MV-4-11 (cell line): ENCODE measurements at places on chromosomes 5 and 9.

GRCh38 chr5:39415201-39415600 lies 9.6 kb downstream of the DAB2 start:
- DNase-seq = no peak

GRCh38 chr9:116061546-116062205 lies 91.9 kb upstream of the PAPPA start:
- DNase-seq = no peak

GRCh38 chr9:4045556-4045955 lies 254.3 kb downstream of the GLIS3 start:
- no peak for DNase-seq

DNA sequence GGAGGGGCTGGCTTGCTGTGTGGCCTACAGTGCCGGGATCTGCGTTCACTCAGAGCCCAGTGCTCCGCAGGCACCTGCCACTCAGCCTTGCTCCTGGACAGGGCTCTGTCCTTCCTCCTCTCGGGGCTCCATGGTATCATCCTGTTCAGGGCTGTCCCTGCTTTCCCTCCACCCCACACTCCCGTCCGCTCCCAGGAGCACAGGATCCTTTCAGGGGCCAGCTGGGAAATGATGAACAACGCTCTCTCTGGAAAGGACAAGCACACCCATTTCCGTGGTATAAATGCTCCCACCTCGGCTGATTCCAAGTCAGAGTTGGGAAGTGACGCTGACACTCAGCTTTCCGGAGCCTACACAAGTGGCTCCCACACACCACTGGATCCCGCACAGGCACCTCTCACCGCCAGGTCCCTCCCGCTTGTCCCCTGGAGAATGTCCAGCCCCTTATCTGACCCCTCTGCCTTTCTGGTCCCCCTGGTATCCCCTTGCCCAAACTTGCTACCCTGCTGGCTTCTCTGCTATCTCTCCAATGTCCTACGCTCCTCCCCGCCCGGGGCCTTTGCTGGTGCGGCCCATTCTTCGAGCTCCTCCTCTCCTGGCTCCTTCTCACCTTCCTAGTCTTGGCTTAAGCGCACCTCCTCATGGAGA lies 21.3 kb downstream of the HMCN2 start:
- DNase-seq = no peak

DNA sequence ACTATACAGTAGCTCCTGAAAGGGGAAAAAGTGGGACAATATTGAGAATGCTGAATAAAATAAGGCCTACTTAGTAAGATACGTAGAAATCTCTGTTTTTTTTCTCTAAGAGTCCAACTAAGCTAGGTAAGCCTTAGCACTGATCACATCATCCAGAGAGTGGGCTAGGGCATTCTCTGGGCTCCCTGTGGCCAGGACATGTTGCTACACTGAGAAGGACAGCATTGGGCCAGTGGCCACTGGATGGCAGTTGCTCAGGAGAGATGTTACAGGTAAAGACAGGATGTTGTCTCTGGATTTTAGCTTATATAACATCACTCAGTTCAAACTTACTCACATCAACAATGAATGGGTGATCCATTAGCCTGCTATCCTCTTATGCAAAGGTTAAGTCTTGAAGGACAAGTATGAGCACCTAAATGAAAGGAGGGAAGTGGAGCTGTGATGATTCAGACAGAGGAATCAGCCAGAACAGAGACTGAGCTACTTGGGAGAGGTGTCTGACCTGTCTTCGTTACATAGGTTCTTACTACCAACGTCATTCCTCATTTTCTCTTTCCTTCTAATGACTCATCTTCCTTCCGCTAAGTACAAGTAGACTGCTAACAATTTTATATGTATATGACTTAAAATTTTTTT lies 226.6 kb upstream of the ADCY2 start:
- DNase-seq = no peak

- DNase-seq = no peak
Observed at GRCh38 chr9:111300140-111300735, 29.8 kb downstream of the OR2K2 start.

DNA sequence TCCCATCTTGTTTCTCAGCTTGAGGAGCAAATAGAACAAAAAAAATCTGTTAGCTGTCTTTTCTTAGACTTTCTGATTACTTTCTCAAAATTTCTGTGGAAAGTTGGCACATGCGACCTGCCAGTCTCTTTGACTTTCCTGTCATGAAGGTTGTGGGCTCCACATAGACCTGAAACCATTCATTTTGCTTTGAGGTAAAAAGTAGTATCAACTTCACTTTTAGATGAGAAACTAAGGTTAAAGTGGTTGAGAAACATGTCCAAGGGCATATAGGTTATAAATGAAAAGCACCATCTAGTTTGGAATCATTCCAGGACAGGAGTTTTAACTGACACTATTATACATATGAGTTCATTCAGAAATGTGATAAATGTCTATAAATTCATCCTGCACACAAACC lies 42.7 kb downstream of the ST8SIA4 start:
- DNase-seq = no peak

- peak; percentile 79 for DNase-seq
Observed at GRCh38 chr9:2024888-2025782, 10.0 kb downstream of the SMARCA2 start.

- no peak for DNase-seq
Observed at GRCh38 chr9:99828054-99828416, 6.3 kb downstream of the NR4A3 start.

DNA sequence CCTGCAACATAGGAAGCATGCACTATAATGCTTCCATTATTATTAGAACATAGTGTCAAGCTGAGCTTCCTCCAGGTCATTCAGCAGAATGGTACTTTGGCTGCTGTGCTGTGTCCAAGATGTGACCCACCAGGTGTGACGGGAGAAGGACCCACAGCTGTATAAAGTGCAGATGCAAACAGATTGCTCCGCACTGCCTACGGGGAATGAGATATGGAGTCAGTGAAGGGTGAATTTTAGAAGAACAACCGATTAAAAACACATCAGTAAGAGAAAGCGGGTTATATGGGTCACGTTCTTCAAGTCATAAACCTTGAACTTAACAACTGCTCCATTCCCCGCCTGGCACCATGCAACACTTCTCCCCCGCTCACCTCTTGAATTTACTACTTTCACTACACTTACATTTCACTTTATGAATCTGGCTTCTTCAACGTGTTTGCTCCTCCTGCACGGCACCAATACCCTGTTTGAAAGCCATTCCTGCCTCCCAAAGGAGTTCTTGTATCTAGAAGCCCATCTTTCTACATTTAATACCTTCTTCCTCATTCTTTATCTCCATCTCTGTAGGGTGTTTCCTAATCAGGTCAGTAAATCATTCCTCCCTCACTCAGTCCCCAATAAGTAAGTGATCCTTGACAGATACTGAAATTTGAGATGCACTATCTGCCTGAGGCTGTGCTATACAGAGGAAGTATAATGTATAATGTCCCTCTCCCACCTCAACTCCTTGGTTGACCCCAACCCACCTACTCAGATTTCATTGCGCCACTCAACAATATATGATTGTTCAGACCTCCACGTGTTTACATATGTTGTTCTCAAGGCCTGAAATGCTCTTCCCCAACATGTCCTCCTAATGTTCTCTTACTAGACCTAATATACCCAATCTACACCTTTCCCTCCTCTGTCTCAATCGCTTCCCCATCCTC lies 25.9 kb downstream of the BRINP1 start:
- DNase-seq = no peak

DNA sequence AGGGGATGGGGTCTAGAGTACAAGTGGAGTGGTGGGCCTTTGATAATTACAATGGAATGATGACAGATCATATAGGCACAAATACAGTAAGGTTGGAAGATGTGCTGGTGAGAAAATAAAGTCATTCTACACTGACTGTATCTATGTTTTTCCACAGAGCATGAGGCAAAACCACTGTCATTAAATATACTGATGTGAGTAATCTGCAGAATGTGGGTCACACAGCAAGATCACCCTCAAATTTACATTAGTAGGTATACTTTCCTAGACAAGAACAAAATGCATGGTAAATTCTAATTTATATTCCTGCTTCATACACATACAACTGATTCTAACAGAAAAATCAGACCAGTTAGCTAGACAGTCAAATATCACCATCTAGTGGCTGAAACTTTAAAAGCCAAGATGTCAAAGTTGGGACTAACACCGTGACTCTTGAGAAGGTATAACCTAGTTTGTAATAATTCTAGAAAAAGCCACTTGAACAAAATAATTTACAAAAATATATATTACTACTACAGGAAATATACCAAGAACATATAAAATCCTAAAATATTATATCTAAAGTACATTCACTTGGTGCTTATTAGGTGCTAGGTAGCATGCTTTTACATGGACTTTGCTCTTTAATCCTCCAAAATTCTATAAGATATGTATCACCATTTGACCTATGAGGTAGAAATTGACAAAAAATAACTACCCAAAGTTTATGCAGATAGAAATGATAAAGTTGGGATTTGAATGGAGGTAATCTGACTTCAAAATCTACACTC lies 19.5 kb downstream of the TTC33 start:
- DNase-seq = peak; percentile 64

DNA sequence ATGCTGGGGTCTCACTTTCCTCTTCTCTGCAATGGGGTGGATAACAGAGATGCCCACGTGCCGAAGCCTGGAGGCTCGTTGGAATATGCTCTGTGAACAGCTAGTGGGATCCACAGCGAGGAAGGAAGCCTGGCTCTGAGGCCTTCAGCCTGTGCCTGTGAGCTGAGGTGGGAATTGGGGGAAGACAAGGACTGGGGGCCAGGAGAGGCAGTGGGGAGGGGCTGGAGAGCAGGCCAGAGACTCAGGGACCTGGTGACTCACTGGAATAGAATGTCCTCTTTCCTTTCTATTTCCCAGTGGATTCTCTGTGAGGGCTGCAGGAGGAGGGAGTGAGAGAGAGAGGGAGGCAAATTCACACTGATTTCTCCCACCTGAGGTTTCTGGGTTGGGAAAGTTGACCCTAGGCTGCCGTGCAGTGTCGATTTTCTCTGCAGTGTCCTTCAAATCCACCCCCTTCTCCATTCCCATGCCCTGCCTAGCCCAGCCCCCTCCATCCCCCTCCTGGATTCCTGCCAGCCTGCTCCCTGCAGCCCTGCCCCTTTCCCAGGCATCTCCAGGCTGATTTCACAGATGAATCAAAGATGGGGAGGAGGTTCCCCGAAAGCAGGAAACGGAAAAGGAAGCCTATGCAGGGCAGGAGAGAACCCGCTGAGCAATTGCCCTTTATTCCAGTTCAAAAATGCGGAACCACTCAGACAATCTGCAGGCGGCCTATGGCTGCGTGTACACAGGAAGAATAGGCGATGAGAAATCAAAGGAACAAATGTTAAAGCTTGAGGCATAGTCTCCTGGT lies 1.4 kb upstream of the SPAAR start:
- DNase-seq = peak; percentile 65

- no peak for DNase-seq
Observed at GRCh38 chr5:147037515-147038205, 159.1 kb upstream of the PPP2R2B start.

- no peak for DNase-seq
Observed at GRCh38 chr5:9712506-9712905, 82.4 kb upstream of the TAS2R1 start.

- DNase-seq = no peak
Observed at GRCh38 chr5:111511831-111512374, 432 bp downstream of the STARD4 start.

GRCh38 chr5:17406423-17406838 lies 91.6 kb upstream of the TAF11L2 start:
- no peak for DNase-seq

- peak; percentile 44 for DNase-seq
Observed at GRCh38 chr9:69174616-69175463, 763 bp downstream of the TJP2 start.

GRCh38 chr5:29263915-29264351 lies 1929.6 kb upstream of the CDH6 start:
- no peak for DNase-seq

- DNase-seq = no peak
Observed at GRCh38 chr9:86329649-86330048, 24.6 kb downstream of the TUT7 start.

- no peak for DNase-seq
Observed at GRCh38 chr5:107500347-107500746, 170.4 kb downstream of the EFNA5 start.

DNA sequence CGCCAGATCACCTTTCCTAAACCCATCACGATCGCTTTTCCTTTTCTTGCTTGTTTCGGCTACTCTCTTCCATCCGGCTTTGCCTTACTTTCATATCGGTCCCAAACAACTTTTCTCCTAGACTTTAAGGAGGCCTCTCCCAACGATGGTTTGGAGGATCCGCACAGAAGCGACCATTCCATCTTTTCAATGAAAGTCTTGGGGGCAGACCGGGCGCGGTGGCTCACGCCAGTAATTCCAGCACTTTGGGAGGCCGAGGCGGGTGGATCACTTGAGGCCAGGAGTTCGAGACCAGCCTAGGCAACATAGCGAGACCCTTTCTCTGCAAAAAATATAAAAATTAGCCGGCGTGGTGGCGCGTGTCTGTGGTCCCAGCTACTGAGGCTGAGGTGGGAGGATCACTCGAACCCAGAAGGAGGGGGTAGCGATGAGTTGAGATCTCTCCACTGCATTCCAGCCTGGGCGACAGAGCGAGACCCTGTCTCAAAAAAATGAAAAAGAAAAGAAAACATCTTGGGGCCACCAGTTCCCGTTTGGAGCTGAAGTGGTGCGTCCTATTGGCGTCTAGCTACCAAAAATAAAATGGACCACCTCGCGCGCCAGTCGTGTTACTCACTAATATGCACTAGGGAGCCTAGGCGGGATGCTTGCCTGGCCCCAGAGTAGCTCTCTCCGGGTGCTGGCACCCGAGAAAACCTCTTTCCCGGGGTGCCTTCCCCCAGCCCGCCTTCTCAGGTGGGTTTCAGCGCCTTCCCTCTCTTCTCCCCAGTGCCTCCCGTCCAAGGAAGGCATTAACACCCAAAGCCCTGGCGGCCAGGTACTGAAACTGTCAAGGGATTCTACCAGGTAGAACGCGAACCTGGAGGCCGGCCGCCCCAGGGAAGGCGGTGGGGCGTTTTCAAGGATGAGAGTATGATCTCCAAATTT lies 800 bp upstream of the AP3B1 start:
- DNase-seq = no peak

DNA sequence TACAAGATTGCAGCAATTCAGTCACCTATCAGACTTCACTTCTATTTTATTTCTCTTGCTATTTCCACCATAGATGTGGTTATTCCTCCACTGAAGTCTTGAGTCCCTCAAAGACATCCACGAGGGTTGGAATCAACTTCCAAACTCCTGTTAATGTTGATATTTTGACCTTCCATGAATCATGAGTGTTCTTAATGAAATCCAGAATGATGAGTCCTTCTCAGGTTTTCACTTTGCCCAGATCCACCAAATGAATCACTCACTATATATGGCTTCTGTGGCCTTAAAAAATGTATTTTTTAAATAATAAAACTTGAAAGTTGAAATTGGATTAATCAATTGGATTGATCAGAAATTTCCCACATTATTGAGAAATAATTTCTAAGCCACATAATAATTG lies 1821.0 kb downstream of the EFNA5 start:
- DNase-seq = no peak

DNA sequence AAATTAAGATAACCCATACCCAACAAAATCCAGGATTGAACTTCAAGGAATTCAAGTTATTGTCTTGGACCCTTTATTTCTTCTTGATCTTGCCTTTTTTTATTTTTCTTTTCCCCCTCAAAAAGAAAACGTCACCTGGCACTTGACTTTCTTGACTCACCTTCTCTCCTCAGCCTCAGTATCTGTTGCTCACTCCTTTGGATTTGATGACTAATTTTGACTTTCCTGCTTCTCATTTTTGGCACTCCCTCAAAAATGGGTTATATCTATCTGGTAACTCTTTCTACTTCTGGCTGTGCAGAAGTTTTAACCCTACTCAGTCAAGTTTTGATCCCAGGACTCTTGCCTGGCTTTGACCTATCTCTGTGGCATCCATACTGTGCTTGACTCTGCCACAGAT lies 66.6 kb upstream of the SPATA31D4 start:
- no peak for DNase-seq
